ENCODE measurements at places on chromosomes 3 and 15. TPM values are rescaled to one million over a fixed set of nuclear protein-coding genes. Genes with fewer than 3 reads are reported as not detected.

GRCh38 chr15:69145694-69146492, 14.5 kb upstream of the GLCE start:
- DNase-seq: no peak

SLC2A2 gene
- not detected for total RNA-seq

SERF2 gene
- 625 TPM for total RNA-seq

DNA sequence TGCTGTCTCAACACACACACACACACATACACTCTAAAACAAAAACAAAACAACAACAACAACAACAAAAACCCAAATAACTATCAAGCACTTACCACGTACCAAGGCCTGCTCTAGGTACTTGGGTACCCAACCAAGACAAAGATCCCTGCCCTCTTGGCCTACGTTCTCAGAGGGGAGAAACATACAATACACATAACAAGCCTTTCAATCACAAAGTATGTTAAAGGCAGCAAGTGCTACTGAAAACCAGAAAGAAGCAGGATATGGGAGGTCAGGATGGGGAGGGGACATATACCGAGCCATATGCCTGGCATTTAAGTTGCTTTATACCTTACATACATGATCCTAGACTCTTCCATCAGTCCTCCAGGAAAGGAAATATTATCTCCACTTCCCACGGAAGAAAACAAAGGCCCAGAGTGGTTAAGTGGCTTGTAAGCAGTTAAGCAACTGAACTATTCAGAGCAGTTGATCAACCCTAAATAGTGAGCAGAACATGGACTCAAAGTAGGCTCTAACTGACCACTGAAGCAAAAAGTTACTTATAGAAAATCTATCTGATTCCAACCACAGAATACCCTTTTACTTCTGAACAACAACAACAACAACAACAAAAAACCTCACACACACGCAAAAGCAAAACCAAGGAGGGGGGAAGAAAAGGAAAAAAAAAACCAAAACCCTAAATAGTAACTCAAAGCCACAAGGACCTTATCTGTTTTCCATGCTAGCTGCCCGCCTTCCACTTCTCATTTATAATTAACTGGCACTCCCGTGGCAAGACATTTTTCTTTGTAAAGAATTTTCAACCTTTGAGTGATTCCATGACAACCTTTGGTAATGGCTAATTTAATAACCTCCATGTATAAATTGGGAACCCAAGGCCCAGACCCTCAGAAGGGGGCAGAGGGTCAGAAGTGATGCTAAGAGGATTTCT, 21.0 kb downstream of the PRICKLE2 start:
- no peak for DNase-seq

IP6K1 gene
- 33.2 TPM for total RNA-seq

- no peak for DNase-seq
These were observed 18.2 kb downstream of the PEX5L start for GRCh38 chr3:180018543-180018942.

DNA sequence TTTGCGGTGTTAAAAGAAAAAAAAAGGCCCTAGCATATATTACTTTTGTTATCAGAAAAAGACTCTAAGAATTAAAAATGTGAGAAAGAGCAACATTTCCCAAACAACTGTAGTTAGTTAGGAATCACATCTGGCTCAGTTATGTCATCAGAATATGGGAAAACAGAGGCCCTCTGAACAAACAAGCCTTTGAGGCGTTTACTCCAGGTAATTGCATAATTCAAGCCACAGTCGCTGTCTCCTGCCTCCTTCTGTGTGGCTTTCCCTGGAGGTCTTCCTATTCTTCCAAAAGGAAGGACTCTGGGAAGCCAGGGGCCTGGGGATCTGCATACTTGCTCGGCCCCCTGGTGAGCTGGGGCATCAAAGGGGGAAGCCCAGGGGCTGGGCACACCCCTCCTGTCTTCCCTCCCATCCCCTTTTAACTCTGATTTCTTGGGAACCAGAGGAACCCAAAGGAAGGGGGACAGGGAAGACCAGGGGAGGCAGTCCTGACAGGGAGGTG, 3.7 kb upstream of the FAM107A start:
- DNase-seq: no peak

SEMA5B gene
- total RNA-seq: not detected

PYDC2 gene
- total RNA-seq: not detected

DNA sequence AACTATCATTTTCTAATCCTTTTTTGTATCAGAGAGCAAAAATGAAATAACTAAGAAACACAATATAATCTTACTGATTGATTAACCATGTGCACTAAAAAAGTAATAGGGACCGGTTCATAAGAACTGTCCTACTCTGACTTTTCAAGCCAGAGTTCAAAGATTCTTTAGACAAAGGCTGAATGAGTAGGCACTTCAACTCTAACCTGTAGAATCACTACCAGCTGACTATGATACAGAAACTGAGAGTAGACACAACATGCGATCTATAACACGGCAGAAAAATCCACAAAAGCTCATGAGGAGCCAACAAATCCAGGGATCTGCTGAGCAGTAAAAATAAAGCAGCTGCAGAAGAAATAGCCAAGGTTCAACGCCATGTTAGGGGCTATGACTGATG, 8.9 kb downstream of the COPB2 start:
- DNase-seq: no peak

FILIP1L gene
- 42.5 TPM for total RNA-seq

GRCh38 chr3:154981664-154982063, 98.5 kb upstream of the MME start:
- no peak for DNase-seq

GUCA1C gene
- total RNA-seq: not detected

DNA sequence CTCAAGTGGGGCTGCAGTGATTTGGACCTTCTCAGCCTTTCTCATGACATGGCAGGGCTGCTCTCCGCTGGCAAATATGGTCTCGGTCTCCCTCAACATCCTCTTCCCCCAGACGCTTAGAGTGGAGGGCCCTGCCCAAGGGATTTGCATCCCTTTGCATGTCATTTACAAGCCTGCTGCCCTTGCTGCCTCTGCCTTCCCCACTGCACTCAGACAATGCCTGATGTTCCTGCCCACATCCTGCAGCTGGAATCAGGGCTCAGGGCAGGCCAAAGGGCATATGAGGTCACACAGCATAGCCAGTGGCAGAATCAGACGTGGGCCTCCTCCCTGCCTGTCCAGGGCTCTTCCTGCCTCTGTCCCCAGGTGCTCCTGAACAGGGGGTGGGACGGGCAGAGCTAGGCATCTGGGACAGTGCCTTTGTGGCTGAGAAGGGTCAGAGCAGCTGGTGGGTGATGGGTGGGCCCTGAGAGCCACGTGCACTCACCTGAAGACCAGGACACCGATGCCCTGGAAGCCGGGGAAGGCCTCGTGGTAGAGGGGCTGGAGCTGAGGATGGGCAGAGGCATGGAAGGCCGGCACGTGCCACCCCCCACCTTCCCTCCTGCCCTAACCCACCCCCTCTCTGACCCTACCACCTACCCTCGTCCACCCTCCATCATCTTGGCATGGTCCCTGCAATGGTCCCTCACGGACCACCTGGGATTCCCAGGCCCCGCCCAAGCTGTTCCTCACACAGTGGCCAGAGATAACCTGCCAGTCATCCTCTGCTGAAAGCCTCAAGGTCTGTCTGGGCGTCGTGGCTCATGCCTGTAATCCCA, 27.4 kb upstream of the GOLGA6C start:
- DNase-seq: peak; percentile 52

GOLGA8M gene
- total RNA-seq: 0.55 TPM

SLC6A1 gene
- total RNA-seq: 0.16 TPM

EIF4E3 gene
- total RNA-seq: 35.3 TPM

- no peak for DNase-seq
These were observed 145.2 kb upstream of the NUDT16 start for GRCh38 chr3:131236421-131236820.

SAXO2 gene
- 2.1 TPM for total RNA-seq

DNA sequence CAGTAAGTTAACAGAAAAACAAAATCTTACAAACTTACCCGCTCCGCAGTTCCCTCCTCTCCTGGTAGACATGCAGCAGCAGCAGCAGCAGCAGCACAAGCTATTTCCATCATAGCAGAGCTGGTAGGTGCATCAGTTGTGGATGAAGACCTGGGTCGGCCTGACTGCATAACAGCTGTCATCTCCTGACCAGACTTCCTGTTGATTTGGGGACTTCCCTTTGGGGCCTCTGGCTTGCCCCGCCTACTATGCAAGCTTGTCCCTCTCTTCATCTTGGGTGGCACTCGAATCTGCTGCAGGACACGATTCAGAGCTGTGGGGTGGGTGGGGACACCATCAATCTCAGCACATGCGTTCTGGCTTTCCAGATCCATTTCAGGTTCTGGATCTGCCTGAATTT, 65.7 kb downstream of the TMCC1 start:
- DNase-seq: no peak

BOC gene
- 122 TPM for total RNA-seq

DNA sequence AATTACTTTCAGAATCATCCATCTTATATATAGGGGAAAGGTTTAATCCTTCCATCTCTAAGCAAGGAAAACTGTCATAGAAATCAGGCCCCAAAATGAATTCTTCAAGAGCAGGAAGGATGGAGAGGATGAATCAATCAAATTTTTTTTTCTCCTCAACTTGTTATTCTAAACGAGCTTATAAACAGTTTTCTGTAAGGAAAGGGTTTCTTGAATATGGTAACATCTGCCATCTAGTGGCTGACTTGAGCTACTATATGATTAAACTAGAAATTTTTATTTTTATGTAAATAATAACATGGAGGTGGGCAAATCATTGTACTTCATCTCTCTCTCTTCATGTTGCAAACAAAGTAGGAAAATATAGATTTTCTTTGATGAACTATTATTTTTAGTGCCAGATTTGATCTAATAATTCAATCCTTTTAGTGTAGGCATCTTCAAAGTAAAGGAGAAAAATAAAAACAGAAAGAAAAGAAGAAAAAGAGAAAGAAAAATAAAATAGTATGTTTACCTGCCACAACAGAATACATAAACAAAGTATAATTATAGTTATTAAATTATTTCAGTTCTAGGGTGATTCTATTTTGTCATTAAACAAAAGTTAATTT, 146.6 kb downstream of the SERPINI1 start:
- no peak for DNase-seq

DUOXA2 gene
- total RNA-seq: not detected

DNA sequence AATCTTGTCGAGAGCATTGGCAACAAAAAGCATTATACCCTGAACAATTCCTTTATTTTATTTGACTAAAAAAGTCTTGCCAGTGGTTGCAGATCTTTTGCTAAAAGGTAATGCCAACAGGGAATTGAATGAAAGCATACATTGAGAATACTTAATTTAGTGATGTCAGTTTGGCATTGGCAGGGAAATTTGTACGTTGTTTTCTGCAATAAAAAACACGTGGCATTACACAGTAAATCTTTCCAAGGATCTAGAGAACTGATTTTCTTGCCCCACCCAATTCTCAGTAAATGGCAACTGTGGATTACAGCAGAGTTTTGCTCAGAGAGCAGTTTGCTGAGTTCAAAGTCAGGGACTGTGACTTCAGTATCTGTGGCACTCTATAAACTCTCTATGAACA, 38.3 kb upstream of the IGSF10 start:
- no peak for DNase-seq

DNA sequence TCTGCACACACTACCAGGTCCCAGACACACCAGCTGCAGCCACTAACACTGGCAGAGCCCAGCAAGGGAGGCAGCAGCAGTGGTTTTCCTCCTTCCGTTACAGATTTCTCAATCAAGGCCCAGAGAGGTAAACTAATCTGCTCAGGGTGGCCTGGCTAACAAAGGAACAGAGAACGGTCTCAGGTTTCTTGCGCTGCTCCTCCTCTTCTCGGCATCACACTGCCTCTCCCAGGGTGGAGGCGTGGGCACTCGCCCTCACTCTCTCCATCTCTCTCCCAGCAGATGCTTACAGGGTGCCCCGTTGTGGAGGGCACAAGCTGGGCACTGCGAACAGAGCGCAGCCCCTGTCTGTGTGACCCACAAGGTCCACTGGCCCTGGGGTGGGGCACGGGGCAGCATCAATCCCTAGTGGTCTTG, 228.7 kb downstream of the VPS13C start:
- DNase-seq: no peak

HTR3E gene
- not detected for total RNA-seq

CDCP1 gene
- 1.2 TPM for total RNA-seq

GOLGA6D gene
- not detected for total RNA-seq

DNA sequence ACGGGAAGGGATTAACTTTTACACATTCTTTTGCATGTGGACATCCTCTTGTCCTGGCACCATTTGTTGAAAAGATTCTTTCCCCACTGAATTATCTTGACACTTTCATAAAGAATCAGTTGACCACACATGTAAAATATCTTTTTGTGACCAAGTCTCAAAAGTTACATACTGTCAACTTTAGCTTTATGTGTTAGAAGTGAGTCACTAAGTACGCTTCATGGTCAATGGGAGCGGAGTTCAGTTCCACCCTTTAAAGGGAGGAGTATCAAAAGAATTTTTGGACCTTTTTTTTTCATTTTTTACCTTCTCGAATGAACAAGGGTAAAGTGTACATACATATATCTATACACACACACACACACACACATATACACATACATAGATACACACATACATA, 35.4 kb downstream of the MAPK6 start:
- no peak for DNase-seq

PTPN23 gene
- 11.4 TPM for total RNA-seq

ITIH1 gene
- not detected for total RNA-seq

TMEM45A gene
- 13.8 TPM for total RNA-seq

IGF2BP2 gene
- 6.3 TPM for total RNA-seq

- peak; percentile 46 for DNase-seq
These were observed 203.8 kb downstream of the UACA start for GRCh38 chr15:70559265-70560239.

DNA sequence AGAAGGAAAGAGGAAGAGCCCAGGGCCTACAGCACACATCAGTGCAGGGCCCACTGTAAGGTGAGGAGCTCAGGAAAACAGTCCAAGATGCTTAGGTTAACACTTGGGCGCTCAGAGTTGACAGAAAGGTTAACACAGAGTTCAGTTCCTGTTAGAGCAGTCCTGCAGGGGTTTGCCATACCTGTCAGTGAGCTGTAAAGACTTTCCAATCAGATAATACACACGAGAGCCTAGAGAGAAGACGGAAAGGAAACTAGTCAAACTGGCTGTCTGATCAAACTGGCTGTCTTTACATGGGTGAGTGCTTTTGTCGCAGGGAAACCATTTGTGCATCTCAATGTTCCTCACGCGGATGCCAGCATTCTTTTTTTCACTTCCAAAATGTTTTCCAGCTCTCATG, 61.4 kb upstream of the ARHGEF26 start:
- no peak for DNase-seq

MUC4 gene
- total RNA-seq: not detected

DNA sequence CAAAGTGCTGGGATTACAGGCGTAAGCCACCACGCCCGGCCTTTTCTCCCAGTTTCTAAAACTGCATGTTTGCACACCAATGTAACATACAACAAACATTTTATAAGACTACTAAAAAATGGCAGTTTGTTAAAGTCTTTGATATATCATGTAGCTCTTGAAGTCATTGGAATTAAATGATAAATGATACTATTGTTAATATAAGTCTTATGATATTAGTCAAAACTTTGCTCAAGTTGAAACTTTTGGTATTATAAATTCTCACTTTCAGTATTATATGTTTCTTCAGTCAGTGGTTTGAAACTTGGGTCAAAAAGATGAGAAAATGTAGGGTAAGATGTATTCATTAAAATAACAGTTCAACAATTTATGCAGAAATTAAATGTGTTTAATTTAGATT, 117.6 kb upstream of the TBL1XR1 start:
- no peak for DNase-seq
